Stimulated activated CD4-positive, alpha-beta T cell treated with anti-CD3 and anti-CD28 coated beads, TNF-alpha, amount 100 ng/mL, for 4 hours (primary cell): ENCODE measurements at places on chromosomes 13 and 19.

DNA sequence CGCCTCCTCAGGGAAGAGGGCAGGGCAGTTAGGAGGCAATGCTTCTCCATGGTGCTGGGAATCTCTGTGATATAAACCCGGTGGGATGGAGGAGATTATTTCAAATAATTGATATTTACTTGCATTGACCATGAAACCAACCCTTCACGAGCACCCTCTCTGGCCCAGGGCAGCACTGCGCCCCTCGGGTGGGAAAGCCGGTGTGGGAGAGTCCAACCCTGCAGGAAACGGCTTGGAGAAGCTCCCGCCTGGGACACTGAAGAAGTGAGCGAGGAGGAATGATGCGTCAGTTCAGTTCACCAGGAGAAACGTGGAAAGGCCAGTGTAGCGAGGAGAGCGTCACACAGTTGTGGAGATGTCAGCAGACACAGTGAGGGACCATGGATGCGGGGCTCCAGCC, 99.9 kb downstream of the COL4A2 start:
- no peak for DNase-seq

DNA sequence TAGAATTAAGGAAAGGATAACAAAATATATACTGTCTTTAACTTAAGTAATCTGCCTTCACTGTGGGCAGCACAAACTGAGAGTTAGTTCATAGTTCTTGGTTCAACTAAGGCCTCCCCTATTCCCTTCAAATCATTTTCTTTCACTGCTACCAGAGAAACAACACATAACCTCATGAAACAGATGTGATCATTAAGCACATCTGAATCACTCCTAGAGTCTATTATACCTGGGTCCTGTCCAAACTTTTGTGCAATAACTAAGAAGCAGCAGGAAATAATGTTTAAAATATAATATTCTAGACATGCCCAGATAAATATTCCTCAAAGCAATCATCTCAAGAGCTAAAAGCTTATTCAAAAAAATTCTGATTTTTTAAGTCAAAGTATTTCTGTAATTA, 62.9 kb downstream of the ZC3H13 start:
- no peak for DNase-seq

GRCh38 chr19:48695743-48696352, at the start of gene FUT2:
Gene FUT2 (plus strand): TSS chr19:48695971. CDS start chr19:48702957, 6,986 bp downstream.
- no peak for DNase-seq

DNA sequence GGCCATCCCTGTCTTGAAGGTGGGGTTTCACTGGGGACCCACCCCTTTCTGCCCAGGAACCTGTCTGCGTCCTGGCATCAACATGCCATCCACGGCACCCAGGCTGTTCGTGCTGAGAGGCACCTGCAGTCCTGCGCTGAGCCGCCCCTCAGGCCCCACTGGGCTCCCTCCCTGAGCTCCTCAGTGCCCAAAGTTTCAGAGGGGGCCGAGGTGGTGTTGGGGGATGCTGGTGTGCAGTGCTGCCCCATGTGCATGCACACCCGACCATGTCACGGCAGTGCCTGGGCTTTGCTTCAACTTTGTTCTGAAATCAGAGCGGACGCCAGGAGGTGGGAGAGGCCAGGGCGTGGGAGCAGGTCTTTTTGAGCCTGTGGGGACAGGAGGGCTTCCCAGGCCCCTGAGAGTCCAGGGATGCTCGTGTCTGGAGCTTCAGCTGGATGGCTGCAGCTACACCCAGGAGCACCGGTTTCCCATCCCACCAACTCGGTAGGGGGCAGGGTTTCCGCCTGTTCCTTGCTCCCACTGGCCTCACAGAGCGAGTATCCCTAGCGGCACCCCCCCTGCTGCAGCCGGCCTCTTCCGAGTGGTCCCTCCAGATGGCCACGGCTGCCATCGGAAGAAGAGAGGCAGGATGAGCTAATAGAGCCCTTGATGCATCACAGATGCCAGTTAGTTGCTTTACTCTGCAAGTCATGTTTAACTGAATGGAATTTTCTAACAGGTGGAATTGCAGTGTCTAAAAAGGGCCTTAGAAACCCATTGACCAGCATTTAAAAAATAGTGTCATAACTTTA, 44.0 kb downstream of the WDFY2 start:
- no peak for DNase-seq

- no peak for DNase-seq
These were observed 1556.8 kb upstream of the MIR17HG start for GRCh38 chr13:89790696-89791095.

DNA sequence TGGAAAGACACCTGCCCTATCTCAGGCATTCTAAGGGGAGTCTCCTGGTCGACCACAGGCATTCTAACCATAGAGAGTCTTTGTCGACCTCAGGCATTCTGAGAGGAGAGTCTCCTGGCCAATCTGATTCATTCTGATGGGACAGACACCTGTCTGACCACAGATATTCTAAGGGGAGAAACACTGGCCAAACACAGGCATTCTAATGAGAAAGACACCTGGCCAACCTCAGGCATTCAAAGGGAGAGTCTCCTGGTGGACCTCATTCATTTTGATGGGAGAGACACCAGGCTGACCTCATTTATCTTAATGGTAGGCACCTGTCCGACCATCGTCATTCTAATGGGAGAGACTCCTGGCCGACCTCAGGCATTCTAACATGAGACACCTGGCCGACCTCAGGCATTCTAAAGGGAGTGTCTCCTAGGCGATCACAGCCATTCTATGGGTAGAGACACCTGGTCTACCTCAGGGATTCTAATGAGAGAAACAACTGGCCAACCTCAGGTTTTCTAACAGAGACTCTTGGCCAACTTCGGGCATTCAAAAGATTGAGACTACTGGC, 1351.5 kb downstream of the UQCRFS1 start:
- DNase-seq: no peak

DNA sequence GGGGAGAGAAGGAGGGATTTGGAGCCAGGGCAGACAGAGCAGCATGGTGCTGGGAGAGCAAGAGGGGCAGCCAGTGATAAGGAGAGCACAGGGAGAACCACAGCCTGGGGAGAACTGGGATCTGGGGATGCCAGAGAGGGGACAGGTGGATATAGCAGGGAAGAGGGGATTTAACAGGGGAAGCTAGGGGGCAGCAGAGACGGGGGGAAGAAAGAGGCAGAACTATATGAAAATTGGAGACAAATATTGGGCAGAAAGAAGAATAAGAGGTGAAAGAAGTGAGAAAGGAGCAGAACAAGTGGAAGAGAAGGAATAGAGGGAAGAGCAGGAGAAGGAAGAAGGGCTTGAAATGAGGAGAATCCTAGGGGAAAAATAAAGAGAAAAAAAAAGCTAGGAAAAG, 6.5 kb upstream of the ZNF528 start:
- no peak for DNase-seq

DNA sequence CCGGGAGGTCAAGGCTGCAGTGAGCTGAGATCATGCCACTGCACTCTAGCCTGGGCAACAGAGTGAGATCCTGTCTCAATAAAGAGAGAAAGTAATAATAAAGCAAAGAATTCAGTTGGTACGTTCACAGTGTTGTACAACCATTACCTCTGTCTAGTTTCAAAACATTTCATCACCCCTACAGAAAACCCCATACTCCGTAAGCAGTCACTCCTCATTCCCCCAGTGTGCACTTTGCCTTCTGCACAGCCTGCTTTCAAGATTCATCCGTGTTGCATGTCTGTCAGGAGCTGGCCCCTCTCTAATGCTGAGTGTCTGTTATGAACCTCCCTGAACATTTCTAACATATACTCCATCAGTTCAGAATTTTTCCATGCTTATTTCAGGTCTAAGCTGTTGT, 9.4 kb downstream of the POLD1 start:
- no peak for DNase-seq

DNA sequence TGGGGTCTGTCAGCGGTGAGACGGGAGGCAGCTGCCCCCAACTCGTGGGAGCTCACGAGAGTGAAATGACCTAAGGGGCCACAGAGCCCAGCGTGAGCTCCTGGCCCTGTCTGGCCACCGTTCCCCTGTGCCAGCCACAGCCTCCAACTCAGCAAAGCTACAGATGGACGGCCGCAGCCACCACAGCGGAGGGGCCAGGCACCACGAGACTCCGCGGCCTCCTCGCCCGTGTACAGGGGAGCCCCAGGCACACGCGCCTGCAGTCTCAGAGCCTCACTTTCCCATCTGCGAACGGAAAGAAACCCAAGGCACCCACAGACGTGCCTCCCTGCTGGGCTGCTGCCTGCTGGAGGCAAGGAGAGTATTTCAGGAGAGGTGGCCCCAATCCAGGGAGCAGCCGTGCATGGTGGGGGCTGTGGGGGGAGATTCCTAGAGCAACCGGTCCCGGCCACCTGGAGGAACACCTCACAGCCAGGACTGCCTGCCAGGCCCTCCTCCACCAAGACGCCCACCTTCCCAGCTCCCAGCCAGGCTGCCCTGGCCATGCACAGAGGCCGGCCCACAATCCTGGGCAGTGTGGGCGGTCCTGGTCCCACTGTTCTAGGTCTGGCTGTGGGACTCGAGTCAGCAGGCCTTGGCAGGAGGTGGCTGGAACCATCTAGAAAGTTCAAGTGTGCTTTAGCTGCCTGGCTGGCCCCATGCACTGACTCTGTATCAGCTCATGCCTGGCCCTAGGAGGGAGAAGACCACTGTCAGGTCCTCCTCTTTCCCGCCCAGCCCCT, 1.9 kb downstream of the MKNK2 start:
- DNase-seq: no peak

- DNase-seq: no peak
These were observed 628.3 kb upstream of the SLC10A2 start for GRCh38 chr13:103694471-103694870.

GRCh38 chr13:39039041-39039440, 785 bp downstream of the NHLRC3 start:
- DNase-seq: no peak

DNA sequence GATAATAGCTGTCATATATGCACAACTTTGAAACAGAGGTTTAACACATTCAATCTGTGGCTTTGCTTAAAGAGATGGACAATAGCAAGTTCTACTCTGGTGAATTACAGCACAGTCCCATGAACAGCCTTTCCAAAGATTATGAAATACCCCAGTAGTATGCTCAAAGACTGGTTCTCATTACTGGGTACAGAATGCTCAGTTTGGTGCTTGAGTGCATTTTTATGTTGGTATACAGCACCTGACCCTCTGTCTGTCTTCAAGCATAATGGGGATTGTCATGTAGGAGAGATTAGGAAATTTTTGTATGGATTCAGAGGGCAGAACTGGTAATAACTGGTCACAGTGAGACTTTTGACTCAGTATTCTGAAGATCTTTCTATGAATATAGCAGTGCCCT, 7.6 kb downstream of the LMO7 start:
- DNase-seq: no peak

DNA sequence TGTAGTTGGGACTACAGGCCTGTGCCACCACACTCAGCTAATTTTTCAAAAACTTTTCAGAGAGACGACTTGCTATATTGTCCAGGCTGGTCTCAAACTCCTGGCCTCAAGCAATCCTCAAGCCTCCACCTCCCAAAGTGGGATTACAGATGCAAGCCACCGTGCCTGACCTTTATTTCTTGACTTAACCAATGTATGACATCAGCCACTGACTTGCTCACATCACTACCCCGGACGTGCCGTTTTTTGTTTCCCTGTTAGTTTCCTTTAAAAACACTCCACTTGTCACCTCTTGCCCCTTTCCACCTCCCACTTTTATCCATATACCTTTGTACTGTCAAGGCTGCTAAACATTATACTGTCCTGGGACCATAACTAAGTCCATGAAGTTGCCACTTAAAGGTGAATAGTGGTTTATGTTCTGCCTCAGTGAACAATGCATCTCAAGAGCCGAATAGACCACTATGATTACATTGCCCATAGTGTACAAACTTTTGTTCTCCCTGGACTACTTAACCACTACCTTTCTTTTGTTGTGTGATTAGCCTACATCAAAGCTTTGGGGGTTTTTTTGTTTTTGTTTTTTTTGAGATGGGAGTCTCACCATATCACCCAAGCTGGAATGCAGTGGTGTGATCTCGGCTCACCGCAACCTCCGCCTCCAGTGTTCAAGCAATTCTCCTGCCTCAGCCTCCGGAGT, 2.3 kb upstream of the EPHX3 start:
- no peak for DNase-seq

DNA sequence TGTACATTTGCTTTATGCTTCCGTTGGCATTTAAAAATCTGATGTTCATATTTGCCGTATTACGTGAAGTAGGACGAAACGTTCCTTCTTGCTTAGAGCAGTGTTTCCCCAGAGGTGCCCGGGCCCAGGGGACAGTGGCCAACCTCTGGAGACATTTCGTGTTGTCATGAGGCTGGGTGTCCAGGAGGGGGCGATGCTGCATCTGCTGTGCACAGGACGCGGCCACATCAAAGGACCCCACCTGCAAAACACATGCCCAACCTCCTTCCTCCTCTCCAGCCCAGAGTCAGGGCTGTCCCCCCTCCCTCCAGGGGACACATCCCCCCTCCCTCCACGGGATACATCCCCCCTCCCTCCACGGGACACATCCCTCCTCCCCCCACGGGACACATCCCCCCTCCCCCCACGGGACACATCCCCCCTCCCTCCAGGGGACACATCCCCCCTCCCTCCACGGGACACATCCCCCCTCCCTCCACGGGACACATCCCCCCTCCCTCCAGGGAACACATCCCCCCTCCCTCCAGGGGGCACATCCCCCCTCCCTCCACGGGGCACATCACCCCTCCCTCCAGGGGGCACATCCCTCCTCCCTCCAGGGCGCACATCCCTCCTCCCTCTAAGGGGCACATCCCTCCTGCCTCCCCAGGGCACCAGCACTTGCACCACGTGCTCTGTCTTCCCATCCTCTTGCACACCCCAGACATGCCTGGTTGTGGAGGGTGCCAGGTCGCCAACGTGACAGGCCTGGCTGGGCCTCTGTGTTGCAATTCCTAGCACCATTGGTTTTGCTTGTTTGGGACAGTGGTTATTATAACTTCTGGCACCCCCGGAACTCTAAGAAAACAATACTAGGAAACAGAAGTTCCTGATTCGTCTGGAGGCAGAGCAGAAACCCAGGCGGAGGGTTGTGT, 46.7 kb downstream of the GAS6 start:
- peak; percentile 69 for DNase-seq

DNA sequence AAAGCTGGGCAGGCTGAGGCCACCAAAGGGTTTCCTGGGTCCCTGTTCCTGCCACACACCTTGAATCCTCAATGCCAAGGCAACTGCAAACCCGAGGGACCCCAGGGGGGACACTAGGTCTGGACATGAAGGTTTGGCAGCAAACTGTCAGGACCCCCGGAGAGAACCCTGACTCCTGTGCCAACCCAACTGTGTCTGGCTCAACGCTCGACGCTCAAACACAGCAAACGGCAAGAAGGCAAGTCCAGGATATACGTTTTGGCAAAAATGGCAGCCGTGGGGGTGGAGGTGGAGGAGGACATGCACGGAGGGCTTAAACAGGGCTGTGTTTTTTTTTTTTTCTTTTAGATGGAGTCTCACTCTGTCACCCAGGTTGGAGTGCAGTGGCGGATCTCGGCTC, 73.0 kb downstream of the GADD45B start:
- DNase-seq: no peak

DNA sequence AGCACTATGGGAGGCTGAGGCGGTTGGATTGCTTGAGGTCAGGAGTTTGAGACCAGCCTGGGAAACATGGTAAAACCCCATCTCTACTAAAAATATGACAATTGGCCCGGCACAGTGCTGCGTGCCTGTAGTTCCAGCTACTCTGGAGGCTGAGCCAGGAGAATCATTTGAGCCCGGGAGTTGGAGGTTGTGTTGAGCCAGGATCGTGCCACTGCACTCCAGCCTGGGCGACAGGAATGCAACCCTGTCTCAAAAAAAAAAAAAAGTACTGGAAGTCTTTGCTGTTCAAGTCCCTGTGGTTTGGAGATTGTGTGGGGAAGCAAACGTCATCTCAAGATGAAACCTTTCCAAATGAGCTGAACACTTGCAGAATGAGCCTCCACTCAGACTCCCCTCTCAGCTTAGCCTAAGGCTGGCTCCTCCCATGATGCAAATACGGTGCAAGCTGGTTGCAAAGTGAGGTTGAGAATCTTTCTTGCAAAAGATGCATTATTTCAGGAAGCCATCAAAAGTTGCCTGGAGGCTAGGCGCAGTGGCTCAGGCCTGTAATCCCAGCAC, 46.2 kb downstream of the MYO9B start:
- no peak for DNase-seq
